ENCODE measurements at places on chromosomes 11 and 22.

DNA sequence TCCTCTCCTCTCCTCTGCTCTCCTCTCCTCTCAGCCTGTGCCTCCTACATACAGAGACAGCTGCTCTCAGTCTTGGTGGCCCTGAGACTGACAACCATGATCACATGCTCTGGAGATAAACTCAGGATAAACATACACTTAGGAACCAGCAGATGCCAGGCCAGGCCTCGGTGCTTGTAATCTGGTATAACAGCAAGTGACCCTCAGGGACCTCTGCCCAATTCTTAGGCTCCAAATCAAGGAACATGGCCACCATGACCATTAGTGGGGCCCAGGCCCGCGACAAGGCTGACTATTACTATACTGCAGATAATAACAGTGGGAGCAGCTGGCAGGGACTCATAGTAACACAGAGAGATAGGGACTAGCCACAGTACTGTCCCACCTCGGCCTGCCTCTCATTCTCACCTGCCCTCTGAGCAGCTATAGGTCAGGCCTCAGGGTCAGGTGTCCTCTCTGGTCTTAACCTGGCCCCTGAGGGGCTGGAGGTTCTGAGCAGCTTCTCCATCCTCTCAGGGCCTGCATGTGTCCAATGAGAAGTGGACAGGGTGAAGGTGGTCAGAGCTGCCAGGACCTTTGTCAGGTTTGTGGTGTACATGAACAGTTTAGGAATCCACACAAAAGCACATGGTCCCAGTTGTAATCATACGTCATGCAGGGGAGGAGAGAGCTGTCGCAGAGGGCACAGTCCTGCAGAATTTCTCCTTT, 106.1 kb downstream of the GGTLC2 start:
- peak; percentile 26 for DNase-seq

DNA sequence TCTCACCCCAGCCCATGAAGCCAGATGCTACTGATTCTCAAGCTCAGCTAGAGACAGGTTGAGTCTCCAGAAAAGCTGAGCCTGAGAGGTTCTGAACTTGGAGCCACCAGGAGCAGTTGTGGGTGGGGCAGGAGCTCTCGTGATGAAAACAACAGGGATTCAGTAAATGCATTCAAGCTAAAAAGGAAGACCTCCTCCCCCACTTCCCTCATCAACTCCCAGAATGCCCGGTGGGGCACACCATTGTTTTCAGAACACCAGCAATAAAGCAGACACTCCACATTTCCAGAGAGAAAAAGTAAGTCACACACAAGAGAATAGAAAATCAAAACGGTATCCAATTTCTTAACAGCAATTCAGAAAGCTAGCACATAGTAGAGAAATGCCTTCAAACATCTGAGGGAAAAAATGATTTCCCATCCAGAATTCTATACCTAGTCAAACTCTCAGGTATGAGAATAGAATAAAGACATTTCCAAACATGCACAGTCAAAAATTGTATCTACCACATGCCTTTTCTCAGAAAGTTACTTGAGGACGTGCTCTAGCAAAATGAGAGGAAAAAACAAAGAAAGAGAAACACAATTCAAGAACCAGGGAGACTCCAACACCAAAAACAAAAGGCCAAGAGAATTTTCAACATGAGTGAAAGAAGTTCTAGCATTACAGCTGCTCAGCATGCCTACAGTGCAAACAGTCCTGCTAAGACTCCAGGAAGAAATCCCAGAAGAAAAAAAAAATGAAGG, 56.8 kb downstream of the CDKN1C start:
- DNase-seq: no peak

- DNase-seq: no peak
Observed at GRCh38 chr11:36104660-36104992, 160.8 kb downstream of the LDLRAD3 start.

GRCh38 chr11:10628508-10629236, 60.2 kb upstream of the LYVE1 start:
- no peak for DNase-seq

- DNase-seq: no peak
Observed at GRCh38 chr22:37079158-37079557, 27.6 kb downstream of the KCTD17 start.

DNA sequence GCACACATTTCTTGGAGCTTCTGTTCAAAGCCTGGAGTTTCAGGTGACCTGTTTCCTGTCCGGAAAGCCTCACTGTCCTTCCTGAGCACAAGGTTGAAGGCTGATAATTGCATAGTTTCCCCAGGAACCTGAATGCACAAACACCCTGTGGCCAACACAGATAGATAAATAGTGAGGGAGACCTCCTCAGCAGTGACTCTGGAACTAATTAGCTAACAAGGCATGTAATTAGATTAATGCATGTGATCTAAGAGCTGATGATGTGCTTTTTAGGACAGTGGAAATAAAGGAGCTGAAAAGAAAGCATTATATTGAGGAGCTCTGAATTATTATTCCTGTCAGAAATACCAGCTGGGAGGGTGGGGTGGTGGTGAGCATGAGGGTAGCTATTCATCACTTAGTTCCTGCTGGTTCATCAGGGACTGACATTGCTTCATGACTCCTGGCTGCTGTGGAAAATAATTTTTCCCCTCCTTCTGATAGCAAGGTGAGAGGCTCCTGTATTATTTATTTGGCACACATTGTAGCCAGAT, 101.1 kb downstream of the NELL1 start:
- no peak for DNase-seq

DNA sequence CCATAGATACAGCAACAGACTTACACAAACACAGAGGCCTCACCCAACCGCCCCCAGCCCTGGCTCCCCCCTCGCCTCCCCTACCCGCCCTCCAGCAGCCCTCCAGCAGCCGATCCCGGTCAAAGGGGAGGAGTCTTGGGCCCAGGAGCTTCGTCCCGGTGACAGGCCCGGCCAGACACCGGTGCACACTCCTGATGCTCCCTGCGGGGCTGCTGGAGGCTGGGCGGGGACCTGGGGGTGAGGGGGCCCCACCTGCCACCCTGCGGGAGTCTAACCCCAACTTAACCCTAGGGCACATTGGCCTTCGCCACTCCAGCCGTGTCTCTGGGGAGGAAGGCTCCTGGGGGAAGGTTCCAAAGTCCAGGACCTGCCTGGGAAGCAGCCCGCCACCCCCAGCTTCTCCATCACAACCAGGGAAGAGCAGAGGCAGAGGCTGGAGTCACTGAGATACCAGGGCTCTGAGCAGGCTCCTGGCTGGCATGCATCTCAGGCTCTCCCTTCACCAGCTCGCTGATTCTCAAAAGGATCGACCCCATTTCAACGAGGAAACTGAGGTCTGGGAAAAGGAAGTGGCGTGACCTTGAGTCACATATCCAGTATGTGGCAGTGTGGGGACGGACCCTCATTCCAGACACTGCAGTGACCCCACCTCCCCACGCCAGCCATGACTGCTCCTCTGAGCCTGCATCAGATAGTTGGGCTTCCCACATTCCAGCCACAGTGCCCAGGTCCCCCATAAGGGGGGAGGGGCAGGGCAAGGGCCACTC, 14.4 kb downstream of the BCL9L start:
- DNase-seq: no peak

DNA sequence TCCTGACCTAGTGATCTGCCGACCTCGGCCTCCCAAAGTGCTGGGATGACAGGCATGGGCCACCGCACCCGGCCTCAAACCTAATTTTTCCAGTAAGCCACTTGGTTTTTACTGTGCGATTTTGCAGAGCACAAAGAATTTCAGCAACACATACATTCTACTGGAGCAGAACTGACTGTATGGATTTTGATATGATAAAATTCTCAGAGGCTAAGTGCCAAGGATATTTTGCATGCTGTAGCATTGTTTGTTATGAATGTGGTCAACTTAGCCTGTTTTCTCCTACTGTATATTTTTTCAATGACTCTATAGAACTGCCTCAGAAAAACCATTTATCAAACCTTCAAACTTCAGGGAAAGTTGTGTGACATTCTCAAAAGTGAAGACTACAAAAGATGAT, 89.2 kb downstream of the FAT3 start:
- no peak for DNase-seq

GRCh38 chr22:23137905-23138561, 3.8 kb downstream of the RSPH14 start:
- peak; percentile 64 for DNase-seq

- DNase-seq: peak; percentile 70
Observed at GRCh38 chr11:107590460-107591377, at the start of gene ELMOD1. Gene ELMOD1, plus strand, starts transcription at chr11:107591147. Its CDS starts 27,043 bp downstream, at chr11:107618190.

DNA sequence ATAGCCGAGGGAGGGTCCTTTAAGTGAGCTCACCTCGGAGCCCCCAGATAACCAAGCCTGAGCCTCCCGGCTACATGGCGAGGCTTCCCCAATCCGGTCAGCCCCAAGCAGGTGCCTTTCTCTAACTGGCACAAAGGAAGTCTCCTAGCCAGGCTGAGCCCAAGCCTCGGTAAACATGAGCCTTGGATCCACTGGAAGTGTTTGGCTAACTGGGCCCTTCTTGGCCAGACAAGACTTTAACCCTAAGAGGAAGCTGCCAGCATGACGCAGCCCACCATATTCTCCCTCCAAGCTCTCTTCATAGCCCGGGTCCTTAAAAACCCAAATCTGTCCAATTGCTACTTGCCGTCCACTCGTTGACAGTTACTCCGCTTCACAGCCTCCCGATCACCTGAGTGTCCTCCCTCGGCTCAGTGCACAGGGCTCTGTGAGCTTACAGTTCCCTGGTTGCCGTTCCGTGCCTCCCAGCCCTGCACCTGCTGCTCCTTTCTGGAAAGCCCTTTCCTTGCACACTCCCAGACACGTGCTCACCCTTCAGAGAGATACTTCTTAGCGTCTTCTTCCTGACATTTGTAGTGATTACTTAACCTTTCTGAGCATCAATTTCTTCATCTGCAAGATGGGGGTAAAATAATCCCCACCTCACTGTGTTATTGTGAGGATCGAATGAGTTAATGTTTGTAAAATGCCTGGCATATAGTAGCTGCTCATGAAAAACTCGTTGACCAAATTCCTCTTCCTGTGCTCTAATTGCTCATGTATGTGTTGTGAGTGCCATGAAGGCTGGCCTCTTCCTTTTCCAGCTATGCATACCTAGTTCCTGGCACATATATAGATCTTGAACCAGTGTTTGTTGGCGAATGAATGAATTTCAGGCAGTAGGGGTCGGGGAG, 25.6 kb downstream of the TXN2 start:
- DNase-seq: no peak

DNA sequence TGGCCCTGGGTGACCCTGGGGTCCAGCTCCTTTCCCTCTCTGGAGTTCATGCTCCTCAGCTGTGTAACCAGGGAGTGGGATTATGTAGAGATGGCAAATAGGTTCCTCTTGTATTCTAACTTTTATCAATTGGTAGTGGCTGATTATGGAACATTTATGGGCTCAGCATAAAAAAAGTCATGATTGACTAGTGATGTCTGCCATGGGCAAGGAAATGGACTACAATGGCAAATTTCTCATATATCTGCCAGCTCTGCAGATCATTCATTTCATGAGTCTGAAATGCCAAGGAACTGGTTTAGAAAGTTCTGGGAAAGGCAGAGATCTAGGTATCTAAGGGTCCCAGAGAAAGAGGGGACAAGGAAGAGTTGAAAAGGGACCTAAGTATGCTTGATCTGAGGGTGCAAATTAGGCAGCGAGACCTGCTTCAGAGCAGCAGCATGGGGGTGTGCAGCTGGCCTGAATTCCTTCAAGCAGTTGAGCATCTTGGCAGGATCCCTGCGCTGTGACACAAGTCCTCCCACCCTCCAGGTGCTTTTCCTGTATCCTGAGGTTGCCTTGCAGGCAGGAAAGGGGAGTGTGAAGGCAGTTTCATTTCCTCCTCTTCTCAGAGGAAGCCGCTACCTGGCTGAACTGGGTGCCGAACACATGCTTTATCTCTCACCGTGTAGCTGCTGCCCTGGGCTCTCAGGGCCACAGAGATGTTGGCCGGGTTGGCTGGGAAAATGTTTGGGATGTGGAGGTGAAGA, 10.4 kb downstream of the SLC15A3 start:
- DNase-seq: no peak

- DNase-seq: no peak
Observed at GRCh38 chr22:27885977-27886842, 32.8 kb downstream of the PITPNB start.

GRCh38 chr11:17699147-17700114, 19.9 kb upstream of the MYOD1 start:
- no peak for DNase-seq

DNA sequence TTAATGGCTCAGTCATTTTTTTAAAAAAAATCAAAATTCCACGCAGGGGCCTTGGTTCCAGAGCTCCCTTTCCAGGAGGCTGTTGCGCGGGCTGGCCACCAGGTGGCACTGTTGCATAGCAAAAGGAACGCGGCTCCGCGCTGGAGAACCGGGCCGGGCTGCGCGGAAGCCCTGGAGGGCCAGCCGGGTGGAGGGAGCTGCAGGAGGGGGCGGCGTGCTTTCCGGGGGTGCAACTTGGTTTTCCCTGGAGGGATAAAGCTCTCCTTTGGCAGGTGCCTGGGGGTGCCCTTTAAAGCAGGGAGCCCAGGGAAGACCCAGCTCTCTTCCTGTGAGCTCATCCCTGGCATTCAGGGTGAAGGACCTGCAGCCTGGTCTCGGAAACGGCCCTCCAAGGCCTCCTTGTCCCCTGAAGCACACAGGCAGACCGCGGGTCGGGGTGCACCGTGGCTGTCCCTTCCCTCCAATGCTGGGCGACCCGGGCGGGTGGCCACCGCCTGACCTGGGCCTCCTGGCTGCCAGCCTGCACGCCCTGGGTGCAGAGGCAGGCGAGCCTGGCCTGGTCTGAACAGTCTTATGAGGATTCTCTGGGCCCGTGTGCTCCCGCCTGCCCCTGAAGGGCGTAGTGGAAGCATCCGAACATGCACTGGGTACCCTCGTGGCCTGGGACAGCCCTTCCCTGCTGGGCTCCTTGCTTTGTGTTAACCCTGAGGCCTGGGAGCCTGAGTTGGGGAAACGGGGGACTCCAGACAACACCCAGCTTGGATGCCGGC, 23.4 kb downstream of the KRTAP5-5 start:
- peak; percentile 95 for DNase-seq

GRCh38 chr22:36546932-36547331, 18.0 kb upstream of the EIF3D start:
- no peak for DNase-seq

- peak; percentile 35 for DNase-seq
Observed at GRCh38 chr11:8285228-8285627, 21.6 kb upstream of the LMO1 start.

DNA sequence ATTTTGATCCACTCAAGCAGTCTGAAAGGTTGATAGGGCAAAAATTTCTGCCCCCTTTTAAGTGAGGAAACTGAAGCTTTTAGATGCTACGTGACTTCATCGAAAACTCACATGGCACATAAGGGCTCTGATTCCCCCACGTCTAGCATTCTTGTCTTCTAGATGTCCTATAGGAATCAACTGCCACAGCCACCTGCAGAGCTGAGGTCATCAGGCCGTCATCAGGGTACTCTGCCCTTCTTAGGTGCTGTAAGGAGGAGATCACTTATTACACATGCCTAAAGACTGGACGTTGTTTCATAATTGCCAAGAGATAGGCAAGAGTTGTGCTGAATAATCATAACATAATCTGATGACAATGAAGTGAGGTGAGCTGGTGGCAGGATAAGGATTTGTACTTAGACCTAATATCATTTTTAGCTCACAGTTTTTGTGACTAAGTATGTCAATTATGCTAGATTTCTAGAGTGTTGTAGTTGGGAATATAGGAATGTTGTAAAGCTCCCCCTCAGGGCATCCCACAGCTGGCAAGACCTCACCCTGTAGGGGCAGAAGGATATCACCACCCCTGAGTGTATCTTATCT, 349.4 kb downstream of the METTL15 start:
- no peak for DNase-seq

- DNase-seq: no peak
Observed at GRCh38 chr11:5922749-5923426, 19.2 kb upstream of the OR56A3 start.

Data from activated CD8-positive, alpha-beta memory T cell treated with anti-CD3 and anti-CD28 coated beads, Interleukin-2, amount 50 U/mL, for 48 hours (primary cell).